Nephron progenitor cell (in vitro differentiated cells): ENCODE measurements at places on chromosomes 11 and 22.

DNA sequence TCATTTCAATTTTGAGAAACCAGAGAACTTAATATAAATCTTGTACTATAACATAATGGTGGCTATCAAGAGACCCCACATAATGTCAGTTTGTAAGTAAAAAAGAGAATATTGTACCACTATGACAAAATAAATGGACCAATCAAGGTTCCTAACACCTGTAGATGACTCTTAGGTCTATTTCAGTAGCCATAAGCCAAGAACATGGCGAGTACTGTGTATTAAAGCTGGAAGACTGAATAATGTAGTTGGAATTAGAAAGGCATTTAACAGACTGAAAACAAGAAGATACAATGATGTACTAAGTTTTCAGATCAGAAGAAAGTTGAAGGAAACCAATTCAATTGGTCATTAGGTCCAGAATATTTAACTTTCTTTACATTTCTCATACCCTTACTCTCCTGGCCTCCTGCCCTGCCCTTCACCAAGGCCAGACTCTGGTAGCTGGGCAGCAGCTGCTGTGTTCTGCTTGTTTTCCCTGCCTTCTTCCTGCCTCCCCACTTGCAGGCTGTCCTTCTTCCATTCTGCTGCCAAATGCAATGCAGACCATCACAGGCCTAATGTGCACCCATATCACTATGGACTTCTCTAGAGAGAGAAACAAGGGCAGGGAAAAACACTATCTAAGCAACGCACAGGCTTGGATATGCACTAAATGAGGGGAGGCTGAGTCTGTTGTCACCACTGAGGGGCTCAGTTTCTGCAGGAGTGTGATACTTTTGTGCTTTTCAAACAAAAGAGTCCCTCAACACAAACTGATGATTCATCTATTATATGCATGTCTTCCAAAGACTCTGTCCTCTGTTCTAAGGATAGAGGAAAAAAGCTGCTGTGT is 60.1 kb downstream of the RAB30 start:
- no peak for DNase-seq

GRCh38 chr11:93903989-93904388 is 53.6 kb upstream of the VSTM5 start:
- DNase-seq = no peak

DNA sequence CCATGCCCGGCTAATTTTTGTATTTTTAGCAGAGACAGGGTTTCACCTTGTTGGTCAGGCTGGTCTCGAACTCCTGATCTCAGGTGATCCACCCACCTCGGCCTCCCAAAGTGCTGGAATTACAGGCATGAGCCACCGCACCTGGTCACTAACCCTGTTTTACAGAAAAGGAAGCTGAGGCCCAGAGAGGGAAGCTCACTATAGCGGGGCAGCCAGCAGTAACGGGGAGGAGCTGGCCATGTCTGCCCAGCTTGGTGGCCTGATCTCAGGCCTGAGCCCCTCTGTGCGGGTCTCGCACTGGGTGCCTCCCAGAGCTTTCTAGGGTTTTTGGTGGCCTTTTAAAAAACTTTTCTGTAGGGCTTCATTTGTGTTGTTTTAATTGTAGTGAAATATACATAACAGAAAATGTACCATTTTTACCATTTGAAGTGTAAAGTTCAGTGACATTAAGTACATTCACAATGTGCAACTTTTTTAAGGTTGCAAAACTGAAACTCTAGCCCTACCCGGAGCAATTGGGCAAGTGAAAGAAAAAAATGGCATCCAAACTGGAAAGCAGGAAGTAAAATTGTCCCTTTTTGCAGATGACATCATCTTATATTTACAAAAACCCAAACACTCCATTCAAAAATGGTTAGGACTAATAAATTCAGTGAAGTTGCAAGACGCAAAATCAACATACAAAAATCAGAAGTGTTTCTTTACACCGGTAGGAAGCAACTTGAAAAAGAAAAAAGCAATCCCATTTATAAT is 14.5 kb upstream of the CYTH4 start:
- DNase-seq = no peak

- no peak for DNase-seq
Measured at GRCh38 chr22:24028533-24028932, 17.4 kb downstream of the CABIN1 start.

DNA sequence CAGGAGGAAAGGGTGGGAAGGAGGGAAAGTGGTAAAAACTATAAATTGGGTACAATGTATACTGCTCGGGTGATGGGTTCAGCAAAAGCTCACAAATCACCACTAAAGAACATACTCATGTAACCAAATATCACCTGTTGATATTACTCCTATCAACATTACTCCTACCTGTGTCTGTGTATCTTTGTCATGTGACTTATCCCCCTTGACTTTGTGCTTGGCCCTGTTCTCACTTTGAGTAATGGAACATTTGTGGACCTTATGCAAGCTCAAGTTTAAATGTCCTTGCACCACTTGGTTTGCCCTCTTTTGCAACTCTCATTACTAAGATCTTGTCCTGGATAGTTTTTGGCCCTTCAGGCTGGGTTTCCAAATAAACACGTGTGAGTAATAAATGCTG is 39.0 kb downstream of the ZNF280B start:
- DNase-seq = no peak

GRCh38 chr22:40638261-40638660 is 1.7 kb upstream of the MRTFA start:
- no peak for DNase-seq

DNA sequence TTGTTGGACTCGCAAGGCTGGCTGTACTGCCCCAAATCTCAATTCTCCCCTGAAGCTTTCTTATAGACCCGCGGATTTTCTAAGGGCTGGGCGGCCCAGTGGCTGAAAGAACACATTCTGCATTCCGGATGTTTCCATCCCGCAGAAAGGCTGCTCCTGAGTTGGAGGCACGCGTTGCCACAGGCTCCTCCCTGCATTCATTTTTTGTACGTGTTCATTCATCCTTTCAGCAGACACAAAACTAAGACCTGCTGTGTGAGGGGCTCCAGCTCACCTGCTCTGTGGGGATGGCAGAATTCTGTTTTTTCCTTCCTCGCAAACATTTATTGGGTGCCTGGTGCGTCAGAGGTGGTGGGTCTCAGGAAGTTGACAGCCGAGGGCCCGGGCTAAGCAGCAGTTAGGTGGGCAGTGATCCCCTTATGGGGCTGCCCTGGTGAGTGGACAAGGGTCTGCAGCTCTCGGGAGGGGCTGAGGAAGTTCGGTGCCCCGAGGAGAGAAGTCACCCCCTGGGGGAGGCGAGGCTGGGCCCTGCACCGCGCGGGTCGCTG is 23.7 kb downstream of the SHANK3 start:
- DNase-seq = no peak

- no peak for DNase-seq
Measured at GRCh38 chr22:20940186-20940651, 23.0 kb downstream of the CRKL start.

- DNase-seq = no peak
Measured at GRCh38 chr22:39207141-39208012, 37.4 kb downstream of the PDGFB start.

- DNase-seq = peak; percentile 69
Measured at GRCh38 chr22:45096256-45096907, 67.3 kb upstream of the NUP50 start.

DNA sequence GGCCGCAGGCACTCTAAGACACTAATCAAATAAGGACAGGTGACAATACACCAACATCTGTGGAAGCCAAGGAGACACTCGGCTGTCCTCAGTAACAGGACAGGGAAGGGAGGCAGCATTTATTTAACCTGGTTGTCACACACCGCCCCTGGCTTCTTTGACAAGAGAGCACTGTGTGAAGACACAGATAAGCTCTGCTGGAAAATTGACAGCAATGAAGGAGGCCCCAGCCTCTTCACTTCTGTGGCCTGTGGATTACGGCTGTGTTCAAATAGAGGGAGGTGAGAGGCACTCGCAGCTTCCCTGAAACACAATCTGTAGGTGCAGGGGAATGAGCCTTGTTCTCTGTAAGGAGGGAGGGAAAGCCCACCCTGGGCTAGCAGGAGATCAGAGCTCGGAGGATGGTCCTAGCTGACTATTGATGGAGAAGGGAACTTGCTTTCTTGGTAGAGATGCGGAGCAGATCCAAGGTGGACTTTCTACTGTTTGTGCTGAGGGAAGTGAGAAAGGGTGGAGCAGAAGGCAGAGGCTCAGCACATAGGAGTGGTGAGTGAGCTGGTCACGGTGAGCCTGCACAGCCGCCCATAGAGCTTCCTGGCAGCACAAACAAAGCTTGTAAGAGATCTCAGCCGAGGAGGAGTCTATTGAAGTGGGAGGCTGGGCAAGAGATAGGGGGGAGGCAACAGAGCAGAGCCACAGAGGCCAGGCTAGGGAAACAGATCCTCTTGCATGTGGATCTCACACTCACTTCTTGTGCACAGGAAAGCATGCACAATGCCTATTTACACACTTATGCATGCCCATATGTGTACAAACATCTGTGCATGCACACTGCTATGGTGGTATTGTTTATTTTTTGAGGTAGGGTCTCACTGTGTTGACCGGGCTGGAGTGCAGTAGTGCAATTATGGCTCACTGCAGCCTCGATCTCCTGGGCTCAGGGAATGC is 114.6 kb upstream of the THY1 start:
- DNase-seq = no peak

DNA sequence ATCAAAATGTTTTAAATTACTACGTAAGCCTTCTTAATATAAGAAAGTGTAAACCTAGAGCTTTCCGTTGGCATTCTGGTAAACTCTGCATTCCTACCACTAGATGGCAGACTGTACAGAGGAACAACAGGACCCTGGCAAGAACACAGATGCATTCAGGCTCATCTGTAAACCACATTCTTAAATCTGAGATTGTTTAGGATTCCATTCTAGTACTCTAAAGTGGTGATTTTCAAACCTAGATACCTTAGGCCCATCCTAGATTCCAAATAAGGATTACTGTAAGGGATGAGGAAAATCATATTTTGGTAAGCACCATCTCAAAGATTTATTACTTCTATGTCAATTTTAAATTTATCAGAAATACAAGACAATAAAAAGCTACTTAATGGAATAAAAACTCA is 26.9 kb downstream of the PICALM start:
- peak; percentile 67 for DNase-seq

GRCh38 chr11:114121804-114122504 is 62.4 kb downstream of the ZBTB16 start:
- no peak for DNase-seq

DNA sequence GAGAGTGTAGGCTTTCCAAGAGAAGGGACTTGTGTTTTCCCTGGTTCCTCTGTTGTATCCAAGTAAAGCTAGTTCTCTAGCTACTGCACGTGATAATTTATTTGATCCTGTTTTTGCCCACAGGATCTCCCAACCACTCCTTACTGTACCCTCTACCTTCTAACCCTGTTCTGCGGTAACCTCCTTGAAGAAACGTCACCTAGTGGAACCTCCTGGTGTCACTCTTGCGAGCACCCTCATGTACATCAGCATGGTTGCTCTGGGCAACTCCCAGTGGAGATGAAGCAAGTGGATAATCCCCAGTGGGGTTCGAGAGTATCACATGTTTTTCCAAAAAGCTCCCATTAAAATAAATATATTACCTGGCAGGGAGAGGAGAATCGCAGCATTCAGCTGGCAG is 108.9 kb upstream of the CLMP start:
- DNase-seq = no peak

DNA sequence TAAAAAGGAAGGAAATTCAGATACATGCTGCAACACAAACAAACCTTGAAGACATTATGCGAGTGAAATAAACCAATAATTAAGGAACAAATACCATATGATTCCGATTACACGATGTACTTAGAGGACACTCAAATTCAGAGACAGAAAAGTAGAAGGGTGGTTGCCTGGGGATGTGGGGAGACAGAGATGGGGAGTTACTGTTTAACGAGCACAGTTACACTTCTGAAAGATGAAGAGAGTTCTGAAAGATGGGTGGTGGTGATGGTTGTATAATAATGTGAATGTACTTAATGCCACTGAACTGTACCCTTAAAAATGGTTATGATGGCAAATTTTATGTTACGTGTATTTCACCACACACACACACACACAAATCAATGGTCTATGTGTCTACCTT is 14.7 kb downstream of the ZBTB44 start:
- DNase-seq = no peak

- peak; percentile 55 for DNase-seq
Measured at GRCh38 chr11:35619116-35619854, 1.0 kb downstream of the FJX1 start.

DNA sequence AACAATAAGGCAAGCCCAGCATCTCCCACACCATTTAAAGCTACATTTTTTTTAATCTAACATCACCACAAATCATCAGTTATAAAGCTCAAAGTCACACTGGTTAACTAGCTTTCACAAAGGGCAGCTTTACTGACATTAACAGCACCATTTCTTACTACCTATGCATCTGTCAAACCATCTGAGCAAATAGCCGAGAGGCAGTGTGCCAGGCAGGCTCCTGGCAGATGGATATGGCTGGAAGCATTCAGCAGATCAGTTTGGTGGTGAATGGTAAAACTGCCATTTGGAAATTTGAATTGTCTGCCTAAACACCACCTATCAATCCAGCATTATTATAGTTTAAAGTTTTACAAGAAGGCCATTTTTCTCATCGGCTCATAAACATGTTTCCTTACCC is 131.2 kb downstream of the TTC28 start:
- no peak for DNase-seq

- no peak for DNase-seq
Measured at GRCh38 chr11:83047515-83048225, 24.0 kb downstream of the RAB30 start.

DNA sequence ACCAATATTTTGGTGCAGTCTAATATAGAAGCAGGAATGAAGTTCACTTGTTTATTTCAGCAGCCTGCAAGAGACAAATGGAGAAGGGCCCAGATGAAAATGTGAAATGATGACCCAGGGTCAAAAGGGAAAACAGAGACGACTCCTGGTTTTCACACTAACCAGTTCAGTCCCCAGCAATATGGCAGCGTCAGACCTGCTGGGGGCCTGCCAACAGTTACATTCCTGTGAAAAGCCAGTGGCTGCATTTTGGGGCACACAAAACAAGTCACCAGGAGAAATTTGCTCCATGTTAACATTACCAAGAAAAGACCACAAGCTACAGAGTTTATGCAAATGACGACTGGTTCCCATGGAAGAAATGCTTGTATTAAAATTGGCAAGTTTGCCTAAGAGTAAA is 80.2 kb downstream of the CCDC34 start:
- no peak for DNase-seq

GRCh38 chr11:16669799-16670415 is 68.5 kb upstream of the C11orf58 start:
- DNase-seq = no peak

DNA sequence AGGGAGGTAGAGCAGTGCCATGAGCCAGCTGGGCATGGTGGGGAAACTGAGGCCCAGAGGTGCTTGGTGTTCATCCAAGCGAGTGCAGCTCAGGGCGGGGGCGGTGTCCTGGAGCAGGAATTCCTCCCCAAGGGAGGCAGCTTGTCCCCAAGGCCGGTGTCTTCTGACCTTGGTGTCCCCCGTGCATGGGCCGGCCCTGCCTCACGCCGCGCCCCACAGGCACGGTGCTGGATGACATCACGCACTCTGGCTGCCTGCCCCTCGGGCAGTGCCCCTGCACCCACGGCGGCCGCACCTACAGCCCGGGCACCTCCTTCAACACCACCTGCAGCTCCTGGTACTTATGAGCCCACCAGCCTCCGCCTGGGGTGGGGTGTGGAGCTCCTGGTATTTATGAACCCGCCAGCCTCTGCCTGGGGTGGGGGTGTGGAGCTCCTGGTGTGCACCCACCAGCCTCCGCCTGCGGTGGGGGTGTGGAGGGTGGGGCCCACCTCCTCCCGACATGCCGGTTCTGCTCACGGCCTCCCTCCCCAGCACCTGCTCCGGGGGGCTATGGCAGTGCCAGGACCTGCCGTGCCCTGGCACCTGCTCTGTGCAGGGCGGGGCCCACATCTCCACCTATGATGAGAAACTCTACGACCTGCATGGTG is 6.7 kb downstream of the MUC5B start:
- peak; percentile 3 for DNase-seq

- DNase-seq = no peak
Measured at GRCh38 chr11:9396752-9397151, 12.3 kb downstream of the IPO7 start.
